HTR-8/SVneo (cell line): ENCODE measurements at places on chromosomes 1 and 21.

GRCh38 chr1:161166669-161167548 is 683 bp downstream of the PPOX start:
- no peak for DNase-seq

DNA sequence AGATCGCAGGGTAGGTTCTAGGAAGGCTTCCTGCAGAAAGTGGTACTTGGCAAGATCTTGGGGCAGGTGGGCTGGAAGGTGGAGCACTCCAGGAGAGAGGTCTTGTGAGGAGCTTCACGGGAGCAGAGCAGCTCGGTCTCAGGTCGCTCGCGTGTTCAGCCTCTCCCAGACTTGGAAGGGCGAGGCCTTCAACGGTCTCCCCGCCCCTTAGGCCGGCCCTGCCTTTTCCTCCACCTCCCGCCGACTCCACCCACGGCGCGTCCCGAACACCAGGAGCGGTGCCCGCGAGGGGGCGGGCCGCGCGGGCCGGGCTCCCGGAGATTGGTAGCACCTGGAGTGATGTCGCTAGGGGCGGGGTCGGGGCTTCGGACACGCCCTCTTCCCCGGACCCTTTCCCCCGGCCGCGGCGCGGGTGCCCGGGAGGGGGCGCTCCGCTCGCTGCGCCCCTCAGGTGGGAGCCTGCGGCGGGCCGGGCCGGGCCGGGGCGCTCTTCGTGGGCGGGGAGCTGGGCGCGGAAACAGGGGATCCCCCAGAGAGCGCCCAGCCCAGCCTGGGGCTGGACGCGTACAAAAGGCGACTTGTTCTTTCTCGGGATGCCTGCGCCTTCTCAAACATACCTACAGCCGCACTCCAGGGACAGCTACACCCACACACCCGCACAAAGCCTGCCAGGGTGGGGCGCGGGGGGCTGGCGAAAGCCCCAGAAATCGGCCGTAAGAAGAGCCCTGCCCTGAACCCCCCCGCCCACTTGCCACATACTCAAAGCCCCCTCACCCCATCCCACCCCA is 35.5 kb downstream of the AHDC1 start:
- DNase-seq, result peak; percentile 89

- DNase-seq, result peak; percentile 35
These were observed 48.2 kb upstream of the TNFSF4 start for GRCh38 chr1:173255214-173255813.

DNA sequence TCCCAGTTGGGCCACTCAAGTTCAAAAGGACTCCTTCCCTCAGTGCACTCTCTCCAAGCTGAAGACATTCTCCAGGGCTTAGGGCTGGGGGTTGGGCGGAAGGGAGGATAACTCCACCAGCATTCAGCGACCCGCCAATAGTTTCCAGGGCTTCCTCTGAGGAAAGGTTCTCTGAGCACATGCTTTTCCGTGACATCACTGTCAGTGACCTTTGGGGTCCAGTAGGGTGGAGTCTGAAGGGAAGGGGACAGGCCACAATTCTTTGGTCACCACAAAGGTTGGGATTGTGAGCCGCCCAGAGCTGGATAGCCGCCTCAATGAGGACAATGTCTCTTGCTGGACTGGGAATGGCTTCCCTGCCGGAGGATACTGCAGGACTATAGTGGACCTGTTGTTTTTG is 22.8 kb upstream of the RXRG start:
- DNase-seq, result no peak

DNA sequence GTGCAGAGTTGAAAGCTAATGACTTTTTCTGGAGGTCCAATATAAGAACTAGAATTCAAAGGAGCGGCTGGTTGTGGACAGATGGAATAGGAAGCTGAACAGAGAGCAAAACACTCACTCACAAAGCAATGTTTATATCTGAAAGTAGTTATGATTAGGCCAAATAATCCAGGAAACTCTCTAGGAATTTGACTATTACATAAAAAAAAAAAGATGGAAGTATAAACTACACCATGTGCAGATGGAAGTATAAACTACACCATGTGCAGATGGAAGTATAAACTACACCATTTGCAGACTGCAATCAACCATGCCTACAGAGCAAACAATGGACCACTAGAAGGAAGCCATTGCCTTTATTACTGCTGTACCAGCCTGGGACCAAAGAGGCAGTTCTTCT is 771.1 kb downstream of the BRINP3 start:
- no peak for DNase-seq

- no peak for DNase-seq
These were observed 156.3 kb upstream of the C1orf87 start for GRCh38 chr1:60229821-60230220.

DNA sequence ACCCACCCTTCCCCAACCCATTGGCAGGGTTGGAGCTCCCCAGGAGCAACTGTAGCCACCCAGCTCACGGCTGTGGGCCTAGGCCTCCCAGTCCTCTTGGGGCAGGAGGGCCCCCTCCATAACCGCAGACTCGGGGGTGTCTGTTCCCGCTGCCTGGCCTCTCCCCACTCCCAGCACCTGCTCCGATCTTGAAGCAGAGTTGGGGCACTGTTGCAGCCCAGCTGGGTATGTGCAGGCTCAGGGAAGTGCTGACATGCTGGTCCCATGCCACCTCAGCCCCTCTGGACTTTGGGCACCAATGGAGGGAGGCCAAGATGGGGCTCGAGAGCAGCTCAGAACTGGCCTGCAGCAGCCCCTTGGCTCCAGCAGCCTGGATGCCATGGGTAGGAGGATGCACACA is 54.8 kb upstream of the KRTAP11-1 start:
- no peak for DNase-seq

GRCh38 chr1:147811751-147812150 is 51.3 kb upstream of the GJA5 start:
- no peak for DNase-seq

- DNase-seq, result no peak
These were observed 28.0 kb downstream of the LYPLAL1 start for GRCh38 chr1:219201656-219202055.

DNA sequence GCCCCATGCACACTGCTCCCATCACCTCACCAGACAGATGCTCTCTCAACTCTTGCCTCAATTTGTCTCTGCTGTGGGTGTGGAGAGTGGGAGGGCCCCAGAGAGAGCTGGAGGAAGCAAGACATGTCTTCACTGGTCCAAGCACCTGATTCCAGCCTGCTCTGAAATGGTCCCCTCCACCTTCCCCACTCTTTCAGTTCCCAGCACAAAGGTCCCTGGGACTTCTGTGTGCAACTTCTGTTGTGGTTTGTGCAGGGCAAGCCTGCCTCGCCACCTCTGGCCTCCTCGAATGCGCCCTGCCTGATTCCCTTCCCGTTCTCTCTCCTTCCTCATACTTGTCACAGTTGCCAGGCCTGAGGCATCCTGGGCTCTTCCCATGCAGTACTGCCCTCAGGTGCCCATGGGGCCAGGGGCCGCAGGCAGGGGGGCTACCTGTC is 119.3 kb downstream of the SYT2 start:
- DNase-seq, result no peak

- DNase-seq, result peak; percentile 57
These were observed at the start of gene FHL3 for GRCh38 chr1:38005195-38006007. Gene FHL3, minus strand, starts transcription at chr1:38005514. Its CDS starts 6,102 bp downstream, at chr1:37999412.
